ENCODE measurements at places on chromosomes 13 and 19.

DNA sequence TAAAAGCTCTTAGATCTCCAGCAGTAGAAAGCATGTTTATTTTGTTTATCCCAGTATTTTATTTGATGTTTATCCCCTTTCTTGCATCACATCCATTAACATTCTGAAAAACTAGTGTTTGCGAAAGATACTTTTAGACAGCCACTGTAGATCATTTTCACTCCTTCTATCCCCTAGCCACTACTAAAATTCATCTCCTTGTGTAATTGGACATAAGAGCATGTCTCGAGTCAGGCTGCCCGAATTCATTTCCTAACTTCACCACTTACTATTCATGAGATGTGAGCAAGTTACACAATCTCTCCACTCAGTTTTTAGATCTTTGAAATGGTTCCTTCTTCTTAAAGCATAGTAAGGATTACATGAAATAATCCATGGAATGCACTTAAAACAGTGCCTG is 514.0 kb downstream of the KLF5 start:
- no peak for DNase-seq

GRCh38 chr19:2164020-2164998 is 576 bp downstream of the DOT1L start:
- DNase-seq: no peak

DNA sequence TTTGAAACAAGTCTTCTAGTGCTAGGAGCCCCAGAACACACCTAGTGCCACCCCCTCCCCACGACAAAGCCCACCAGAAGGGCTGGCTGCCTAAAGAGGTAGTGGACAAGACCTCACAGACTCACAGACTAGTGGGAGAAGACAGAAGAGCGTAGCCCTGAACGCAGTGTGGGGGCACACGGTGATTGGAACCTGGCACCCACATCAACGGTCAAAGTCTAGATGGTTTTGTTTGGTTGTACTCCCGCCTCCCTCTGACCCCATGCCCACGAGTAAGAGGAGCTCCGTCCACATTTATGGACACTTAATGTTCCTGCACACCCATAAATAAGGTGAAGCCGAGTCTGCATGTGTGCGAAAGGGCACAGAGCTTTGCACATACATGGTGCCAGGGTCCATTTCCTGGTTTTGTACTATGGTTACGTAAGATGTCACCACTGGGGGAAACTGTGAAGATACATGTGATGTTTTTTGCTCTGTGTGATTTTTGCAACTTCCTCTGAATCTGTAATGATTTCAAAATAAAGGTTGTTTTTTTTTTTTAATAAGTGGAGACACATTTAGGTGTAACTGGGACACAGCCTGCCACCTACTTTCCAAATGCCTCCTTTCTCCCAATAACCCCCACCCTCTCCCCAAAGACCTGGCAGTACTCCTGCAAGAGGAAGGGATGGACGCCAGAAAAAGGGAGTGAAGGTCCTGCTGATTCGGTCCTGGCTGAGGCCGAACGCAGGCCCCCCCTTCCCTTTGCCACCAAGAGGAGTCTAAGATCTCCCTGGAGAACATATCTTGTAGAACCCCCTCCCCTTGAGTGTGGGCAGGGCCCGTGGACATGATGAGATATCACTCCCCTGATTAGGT is 72.8 kb downstream of the GNG7 start:
- DNase-seq: no peak

GRCh38 chr19:8515317-8515716 is 1.4 kb upstream of the ZNF414 start:
- DNase-seq: peak; percentile 9

GRCh38 chr19:6577476-6578125 is 13.3 kb downstream of the CD70 start:
- no peak for DNase-seq

DNA sequence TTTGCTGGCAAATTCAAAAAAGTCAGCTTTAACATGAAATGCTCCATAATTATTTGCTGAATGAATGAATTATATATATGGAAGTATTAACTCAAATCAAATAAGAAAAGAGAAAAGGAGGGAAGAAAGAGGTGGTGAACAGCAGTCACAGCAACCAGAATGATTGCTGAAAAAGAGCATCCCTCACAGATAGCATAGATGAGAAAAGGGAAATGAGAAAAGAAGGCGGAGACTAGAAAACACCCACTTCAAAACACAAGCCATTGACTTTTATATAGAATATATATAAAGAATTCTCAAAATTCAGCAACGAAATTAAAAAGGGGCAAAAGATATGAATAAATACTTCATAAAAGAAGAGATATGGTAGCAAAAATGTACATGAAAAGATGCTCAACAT is 75.2 kb downstream of the CAB39L start:
- no peak for DNase-seq

DNA sequence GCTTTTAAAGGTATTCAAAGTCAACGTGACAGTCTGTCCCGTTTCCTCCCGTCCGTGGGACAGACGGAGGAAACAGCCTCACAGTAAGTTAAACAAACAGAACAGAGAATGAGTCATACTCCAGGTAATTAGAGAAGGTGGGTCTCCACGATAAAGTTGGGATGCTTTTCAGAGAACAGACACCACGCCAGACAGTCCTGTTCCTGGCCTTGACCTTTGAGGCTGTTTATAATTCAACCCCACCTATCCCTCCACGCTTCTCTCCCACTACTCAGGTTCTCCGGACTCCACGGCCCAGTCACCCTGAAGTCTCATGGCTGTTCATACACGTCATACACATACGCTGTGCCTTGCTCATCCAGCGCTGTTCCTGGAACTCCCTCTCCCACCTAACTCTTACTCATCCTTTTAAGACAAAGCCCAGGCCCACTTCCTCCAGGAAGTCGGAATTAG is 42.5 kb downstream of the ARHGEF18 start:
- no peak for DNase-seq

GRCh38 chr19:42281146-42281826 is 12.2 kb downstream of the CIC start:
- no peak for DNase-seq
